ENCODE measurements at places on chromosomes 11 and 22.

GRCh38 chr11:67433536-67434394 lies 3.7 kb downstream of the PTPRCAP start:
- no peak for DNase-seq

- no peak for DNase-seq
Measured at GRCh38 chr11:7413961-7414915, 71.1 kb upstream of the OLFML1 start.

- no peak for DNase-seq
Measured at GRCh38 chr11:79102840-79103239, 338.0 kb downstream of the TENM4 start.

GRCh38 chr11:68145120-68145866 lies 24.1 kb upstream of the CHKA start:
- DNase-seq = peak; percentile 60
